ENCODE measurements at places on chromosomes 7 and 10.
A peak's percentile ranks its signal among the peaks of the same experiment; 100 is the strongest.

DNA sequence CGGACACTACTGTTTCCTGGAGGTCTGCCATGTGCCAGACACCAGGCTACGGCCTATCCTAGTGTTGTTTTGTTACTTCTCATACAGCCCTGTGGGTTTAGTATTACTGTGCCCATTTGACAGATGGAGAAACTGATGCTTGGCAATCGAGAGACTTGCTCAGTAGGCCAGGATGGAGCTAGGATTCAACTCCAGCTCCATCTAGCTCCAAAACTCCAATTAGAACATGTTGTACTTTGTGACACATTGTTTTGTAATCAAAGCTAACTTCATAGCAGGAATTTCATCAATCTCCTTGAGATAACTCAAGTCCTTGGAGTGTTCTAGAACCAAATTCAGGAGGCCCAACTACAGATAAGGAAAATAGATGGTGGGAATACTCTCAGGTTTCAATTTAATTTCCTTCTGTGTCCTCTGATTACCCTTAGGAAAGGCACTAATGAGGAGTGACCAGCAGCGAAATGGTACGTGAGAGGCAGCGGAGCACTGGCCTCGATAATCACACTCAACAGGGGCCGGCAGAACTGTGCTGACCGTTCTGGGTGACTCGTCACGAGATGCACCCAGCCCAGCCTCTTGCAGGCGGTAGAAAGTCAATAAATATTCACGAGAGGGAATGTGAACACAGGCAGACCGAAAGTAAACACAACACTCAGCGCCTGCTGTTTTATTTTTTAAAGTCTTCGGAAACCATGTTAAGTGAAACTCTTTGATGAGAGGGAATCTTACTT lies 269.6 kb upstream of the NEBL start:
- no peak for DNase-seq

DNA sequence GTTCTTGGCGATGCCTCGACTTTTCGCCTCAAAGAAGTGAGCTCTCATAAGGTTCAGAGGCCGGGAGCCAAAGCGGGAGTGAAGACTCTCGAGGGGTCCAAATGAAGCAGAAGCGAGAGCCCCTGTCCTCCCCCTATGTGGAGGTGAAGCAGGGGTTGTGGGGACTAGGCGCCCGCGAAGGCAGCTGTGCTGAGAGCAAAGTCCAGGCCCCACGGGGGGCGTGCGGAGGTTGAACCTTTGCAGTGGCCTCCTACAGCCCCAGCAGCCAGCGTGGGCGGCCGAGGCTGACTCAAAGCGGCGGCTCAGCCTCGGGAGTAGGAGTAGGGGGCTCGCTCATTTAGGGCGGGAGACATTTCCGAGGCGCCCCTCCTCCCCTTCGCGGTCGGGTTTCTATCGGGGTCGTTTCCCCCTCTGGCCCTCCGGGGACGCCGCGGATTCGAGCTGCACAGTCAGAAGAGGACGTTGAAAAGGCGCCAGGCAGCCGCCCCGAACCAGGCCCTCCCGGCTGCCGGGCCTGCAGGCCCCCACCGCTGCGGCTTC lies 553 bp upstream of the ADD3 start:
- DNase-seq = peak; percentile 95

DNA sequence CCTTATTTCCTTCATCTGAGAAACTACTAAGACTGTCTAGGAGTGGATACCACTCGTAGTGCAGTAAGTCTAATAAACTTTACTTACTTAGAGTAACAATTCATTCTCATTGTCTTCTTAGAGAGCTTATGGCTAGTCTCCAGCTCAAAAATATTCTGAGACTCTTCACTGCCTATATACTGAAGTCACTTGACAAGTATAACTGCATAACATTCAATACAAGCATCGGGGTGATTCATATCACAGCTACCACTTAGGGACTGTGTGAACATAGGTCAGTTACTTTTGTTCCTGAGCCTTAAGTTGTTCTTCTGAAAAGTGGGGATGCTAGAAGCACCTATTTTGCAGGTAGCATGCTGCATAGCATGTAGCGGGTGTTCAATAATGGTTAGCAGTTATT lies 111.0 kb downstream of the HTR7 start:
- DNase-seq = no peak

DNA sequence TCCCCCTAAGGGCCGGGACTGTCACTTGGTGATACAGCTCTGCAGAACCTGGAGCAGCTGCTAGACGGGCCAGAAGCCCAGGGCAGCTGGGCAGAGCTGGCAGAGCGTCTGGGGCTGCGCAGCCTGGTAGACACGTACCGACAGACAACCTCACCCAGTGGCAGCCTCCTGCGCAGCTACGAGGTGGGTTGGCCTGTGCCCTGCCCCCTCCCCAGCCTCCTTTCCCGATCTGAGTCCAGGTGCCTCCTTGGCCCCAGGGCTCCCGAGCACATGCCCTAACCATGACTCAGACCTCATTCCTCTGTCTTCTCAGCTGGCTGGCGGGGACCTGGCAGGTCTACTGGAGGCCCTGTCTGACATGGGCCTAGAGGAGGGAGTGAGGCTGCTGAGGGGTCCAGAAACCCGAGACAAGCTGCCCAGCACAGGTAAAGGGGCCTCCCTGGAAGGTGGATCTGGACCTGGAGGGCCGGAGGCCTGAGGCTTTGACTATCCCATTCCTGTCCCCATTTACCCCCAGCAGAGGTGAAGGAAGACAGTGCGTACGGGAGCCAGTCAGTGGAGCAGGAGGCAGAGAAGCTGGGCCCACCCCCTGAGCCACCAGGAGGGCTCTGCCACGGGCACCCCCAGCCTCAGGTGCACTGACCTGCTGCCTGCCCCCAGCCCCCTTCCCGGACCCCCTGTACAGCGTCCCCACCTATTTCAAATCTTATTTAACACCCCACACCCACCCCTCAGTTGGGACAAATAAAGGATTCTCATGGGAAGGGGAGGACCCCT lies 6.4 kb downstream of the NFKB2 start:
- DNase-seq = no peak

DNA sequence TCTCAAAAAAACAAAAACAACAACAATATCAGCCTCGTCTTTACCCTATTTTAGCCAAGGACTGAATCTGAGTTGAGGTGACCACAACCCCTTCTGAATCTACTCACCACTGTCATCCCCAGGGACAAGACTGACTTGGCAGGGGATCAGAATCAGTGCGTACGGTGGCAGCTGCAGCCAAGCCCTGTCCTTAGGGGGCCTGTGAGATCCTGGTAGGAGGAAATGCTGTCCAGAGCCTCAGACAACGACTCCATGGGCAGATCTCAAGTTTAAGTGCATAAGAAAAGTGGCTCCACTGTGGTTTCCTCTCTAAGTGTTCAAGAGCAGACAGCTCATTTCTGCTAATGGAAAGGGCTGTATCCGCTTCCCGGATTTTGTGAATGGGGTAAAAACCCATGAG lies 22.4 kb upstream of the CYTH3 start:
- no peak for DNase-seq

GRCh38 chr7:157758468-157759245 lies 421.9 kb downstream of the DNAJB6 start:
- peak; percentile 91 for DNase-seq

DNA sequence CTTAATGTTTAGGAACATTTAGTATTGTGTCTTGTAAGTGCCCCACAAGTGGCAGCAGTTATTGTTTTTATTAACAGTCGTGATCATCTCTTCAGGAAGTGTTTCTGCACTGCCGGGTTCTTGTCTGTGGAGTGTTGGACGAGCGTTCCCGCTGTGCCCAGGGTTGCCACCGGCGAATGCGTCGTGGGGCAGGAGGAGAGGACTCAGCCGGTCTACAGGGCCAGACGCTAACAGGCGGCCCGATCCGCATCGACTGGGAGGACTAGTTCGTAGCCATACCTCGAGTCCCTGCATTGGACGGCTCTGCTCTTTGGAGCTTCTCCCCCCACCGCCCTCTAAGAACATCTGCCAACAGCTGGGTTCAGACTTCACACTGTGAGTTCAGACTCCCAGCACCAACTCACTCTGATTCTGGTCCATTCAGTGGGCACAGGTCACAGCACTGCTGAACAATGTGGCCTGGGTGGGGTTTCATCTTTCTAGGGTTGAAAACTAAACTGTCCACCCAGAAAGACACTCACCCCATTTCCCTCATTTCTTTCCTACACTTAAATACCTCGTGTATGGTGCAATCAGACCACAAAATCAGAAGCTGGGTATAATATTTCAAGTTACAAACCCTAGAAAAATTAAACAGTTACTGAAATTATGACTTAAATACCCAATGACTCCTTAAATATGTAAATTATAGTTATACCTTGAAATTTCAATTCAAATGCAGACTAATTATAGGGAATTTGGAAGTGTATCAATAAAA lies 22.2 kb downstream of the PLA2G12B start:
- no peak for DNase-seq

DNA sequence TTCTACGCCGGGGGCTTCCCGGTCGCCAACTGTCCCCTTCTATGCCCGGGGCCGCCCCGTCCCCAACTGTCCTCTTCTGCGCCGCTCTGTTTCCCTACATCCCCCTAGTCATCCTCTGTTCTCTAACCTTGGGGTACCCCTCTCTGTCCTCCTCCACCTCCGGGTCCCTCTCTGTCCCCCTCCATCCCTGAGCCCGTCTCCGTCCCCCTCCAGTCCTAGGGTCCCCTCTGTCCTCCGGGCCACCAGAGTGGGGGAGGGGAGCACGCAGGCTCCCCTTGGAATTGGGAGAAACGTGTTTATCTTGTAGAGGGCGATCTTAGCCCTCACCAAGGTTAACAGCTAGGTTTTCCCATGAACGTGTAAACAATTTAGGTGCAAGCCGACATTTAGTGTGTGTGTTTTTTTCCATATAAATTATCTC lies 852 bp upstream of the KLF6 start:
- no peak for DNase-seq

DNA sequence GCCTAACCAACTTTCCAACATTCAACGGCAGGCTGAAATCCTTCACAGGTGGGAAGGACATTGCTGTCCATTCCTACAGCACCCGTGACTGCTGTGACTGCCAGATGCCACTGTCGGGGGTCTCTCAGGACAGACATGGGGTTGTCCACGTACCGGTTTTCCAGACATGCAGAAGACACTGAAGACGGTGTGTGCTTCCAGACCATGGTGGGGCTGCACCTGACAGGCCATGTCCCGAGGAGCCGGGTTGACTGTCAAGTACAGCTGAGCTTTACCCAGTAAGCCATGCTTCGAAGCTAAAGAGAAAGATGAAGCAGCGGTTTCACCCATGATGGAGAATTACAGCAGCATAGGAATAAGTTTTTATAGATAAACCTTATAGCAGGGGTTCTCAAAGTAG lies 70.9 kb downstream of the PKD1L1 start:
- no peak for DNase-seq

DNA sequence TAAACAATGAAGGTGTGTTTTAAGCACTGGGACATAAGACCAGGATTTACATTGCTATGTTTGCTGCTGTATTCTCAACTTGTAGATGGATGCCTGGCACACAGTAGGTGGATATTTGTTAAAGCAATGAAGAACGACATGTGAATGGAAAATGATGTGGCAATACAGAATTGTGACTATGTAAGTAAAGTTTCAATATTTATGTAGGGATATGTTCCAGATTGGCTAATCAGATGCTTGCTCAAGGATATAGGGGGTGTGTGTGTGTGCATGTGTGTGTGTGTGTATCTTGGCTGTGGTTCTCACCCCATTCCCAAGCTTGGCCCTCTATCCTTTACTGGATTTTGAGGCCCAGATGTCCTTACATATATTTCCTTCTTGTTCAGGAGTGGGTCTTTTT lies 42.7 kb upstream of the LAMB1 start:
- DNase-seq = no peak

- no peak for DNase-seq
Observed at GRCh38 chr10:92644921-92645320, 44.8 kb upstream of the HHEX start.

DNA sequence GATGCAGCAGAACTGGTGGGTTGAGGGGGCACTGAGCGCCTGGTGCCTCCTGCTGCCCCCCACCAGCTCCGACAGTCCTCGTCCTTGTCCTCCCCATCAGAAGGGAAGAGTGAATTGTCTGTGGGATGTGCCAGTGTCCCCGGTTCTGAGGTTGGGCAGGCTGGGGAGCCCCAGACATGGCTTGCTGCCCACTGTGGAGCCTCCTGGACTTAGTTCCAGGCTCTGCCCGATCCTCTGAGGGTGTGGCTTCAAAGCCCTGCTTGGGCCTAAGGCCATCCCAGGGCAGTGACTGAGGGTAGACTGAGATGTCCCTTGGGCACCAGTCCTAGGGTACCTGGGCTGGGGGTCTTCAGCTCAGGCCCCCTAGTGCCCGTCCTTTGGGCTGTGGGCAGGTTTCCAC lies 168.8 kb downstream of the RNF216 start:
- no peak for DNase-seq

- no peak for DNase-seq
Observed at GRCh38 chr10:69327463-69328379, 49.4 kb downstream of the HK1 start.

DNA sequence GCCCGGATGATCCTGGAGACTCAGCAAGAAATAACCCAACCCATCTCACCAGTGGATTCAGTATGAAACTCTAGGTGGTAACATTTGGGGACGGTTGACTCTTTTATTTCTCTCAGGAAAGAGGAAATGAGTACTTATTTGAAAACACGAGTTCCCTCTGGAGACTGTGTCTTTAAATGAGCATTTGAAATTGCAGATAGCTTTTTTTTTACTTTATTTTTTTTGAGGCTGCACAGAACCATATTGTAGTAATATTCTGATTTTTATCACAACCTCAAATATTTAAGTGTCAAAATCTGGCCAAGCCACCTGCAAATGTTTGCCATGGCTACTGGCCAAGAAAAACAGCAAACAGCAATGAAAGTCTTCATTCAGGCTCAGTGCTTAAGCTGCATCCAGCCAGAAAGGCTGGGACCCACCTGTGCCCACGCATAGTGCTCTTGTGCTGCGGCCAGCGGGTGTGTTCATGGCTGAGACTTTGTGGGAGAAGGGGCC lies 160.8 kb downstream of the CREB5 start:
- DNase-seq = no peak

- no peak for DNase-seq
Observed at GRCh38 chr10:75234683-75235374, 928 bp downstream of the COMTD1 start.

DNA sequence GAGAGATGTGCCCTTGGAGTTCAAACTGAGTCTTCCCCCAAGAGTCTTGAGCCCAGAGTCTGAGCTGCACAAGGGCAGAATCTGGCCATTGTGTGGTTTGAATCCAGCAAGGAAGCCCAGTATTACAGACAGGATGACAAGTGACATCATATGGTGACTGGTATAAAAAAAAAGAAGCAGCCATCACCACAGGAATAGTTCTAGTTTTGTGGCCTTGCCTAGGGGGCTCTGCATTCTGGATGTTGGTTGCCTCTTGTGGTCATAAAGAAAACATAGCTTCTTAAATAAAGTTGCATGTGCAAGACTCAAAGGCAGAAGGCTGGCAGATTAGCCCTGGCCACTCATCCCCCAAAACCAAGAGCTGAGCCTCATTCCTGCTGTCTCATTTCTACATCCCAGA lies 16.8 kb upstream of the LRRC72 start:
- DNase-seq = no peak

Data from chondrocyte (in vitro differentiated cells).